D341Med (cell line): ENCODE measurements at places on chromosomes 5 and 9.

DNA sequence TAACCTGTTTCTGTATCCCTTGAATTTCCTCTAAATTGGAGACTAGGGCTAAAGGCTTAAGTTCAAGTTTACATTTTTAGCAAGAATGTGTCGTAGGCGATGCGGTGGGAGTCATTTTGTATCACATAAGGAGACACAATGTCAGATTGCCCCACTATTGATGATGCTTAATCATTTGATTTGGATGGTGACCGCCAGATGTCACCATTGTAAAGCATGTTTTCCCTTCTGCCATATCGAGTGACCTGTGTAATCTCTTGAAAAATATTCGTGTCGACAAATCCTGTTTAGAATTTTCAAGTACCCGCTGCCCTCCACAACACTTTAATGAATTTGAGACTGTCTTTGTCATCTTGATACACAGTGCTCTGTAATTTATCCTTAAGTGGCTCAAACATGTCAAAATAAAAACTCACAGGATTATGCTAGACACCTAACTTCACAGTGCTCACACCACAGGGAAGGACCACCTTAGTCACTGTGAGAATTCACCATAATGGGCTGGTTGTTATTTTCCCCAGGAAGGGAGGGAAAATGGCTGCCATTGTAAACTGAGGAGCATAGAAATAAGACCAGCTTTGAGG is 34.5 kb upstream of the SLC46A2 start:
- DNase-seq, result peak; percentile 55

- no peak for DNase-seq
Measured at GRCh38 chr5:1965925-1966324, 83.2 kb upstream of the IRX4 start.

- no peak for DNase-seq
Measured at GRCh38 chr9:32866273-32866672, 82.9 kb downstream of the TMEM215 start.

DNA sequence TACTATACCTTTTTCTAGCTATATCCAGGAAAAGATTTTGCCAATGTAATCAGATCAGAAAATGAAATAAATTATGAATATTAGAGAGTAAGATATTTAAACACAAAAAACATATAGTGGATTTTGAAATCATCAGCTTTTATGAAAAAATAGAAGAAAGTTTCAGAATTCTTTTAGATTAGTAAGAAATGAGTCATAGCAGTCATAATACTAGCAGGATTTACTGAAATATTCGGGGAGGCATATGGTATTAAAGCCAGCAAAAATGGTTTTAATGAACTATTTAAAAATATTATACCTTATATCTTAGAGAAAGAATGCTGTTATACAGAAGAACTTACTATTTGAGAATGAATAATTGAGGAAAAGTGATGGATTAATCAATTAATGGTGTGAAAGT is 303.6 kb upstream of the NUDT12 start:
- no peak for DNase-seq

GRCh38 chr5:34959323-34959722 is 30.0 kb downstream of the DNAJC21 start:
- DNase-seq, result no peak

GRCh38 chr5:95424016-95424415 is 32.9 kb downstream of the FAM81B start:
- DNase-seq, result no peak

GRCh38 chr5:143066556-143067281 is 296.5 kb downstream of the ARHGAP26 start:
- no peak for DNase-seq

- DNase-seq, result no peak
Measured at GRCh38 chr9:134214766-134215419, 50.5 kb upstream of the RNU6ATAC start.

- no peak for DNase-seq
Measured at GRCh38 chr9:88011005-88011766, 36.9 kb upstream of the CDK20 start.

- DNase-seq, result no peak
Measured at GRCh38 chr9:86349271-86349670, 4.9 kb downstream of the TUT7 start.

GRCh38 chr9:114518599-114519022 is 13.3 kb upstream of the WHRN start:
- DNase-seq, result no peak

DNA sequence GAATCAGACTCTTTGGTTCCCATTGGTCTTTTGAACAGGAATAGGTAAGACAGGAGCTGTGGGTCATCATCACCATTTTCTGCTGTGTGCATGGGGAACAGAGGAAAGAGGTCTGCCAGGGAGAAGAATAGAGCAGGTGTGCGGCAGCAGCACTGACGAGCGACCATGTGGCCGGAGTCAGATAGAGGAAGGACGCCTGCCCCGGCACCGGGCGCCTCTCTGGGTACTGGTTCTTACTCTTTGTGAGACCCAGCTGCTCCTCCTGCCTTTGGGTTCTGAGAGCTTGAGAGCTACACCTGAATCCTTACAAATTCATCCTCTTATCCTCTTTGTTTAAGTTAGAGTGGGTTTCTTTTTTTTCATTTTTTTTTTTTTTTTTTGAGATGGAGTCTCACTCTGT is 90.8 kb downstream of the NDFIP1 start:
- DNase-seq, result no peak

DNA sequence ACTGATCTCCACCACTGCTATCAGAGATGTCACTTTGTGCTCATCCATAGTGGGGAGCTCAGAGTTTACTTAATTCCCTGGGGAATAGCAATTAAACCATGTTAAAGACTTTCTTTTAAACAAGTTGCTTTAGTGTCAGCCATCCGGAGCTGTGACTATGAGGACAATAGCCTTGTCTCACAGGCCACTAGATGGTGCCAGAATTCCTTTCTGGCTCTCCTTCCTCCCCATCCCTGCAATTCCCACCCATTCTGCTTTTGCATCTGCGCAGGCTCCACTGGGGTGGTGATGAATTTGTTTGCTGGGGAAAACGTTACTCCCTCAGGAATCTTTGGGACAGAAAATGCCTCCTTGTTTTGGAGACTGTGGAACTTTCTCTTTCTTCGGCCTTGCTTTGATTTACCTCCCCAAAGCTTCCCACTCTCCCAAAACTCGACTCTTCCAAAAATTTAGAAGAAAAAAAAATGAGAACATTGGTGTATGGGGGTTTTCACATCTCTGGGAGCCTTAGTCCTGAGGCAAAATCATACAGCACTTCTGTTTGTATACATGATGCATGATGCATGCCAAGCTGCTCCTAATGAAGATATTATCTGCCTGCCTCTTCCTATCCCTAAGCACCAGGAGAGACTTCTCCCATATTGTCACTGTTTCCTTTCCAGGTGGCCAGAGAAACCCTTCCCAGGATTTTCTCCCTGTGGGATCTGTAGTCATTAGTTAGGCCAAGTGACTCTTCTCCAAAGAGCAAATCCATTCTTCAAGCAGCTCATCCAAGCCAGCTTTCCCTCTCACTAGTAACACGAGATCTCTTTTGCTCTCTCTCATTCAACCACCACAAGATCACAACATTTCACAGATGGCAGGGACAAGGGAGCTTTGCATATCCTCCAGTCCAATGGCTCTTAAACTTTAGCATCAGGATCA is 466.1 kb downstream of the TLR4 start:
- peak; percentile 71 for DNase-seq

DNA sequence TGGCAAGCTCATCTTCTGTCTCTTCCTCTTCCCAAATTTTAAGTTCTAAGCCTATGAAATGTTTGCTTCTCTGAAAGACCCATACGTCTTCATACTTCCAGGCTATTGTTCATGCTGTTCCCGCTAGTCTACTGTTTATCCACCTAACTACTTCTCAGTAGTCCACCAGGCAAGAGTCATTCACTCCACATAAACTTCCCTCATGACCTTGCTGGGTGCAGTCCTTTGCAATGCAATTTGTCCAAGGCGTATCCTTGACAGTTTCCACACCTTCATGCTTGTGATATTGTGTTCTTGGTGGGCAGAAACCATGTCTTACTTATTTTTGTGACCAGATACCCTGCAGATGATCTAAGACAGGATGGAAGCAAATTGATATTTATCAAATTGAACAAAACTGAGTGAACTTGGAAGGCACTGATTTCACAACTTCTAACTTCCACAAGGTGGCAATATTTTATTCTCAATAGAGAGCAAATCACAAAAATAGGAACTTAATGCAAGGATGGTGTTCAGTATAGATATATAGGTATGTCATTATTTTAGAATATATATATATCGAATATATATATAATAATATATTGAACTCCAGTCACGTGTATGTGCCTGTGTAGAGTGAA is 30.3 kb downstream of the TYRP1 start:
- DNase-seq, result no peak
